ENCODE measurements at places on chromosomes 3 and 15. TPM values are rescaled to one million over a fixed set of nuclear protein-coding genes. Genes with fewer than 3 reads are reported as not detected.

PLOD2 gene
- 161 TPM for polyA plus RNA-seq

MST1R gene
- polyA plus RNA-seq, result 0.72 TPM

CRYGS gene
- 6.7 TPM for polyA plus RNA-seq

HRG gene
- 0.09 TPM for polyA plus RNA-seq

SLC22A13 gene
- 0.20 TPM for polyA plus RNA-seq

SH3GL3 gene
- not detected for polyA plus RNA-seq

PATL2 gene
- 0.53 TPM for polyA plus RNA-seq

MEGF11 gene
- polyA plus RNA-seq, result not detected

GABRG3 gene
- polyA plus RNA-seq, result not detected

CHAC1 gene
- 0.44 TPM for polyA plus RNA-seq

NR1I2 gene
- 8.8 TPM for polyA plus RNA-seq

IQCF5 gene
- not detected for polyA plus RNA-seq

C3orf22 gene
- not detected for polyA plus RNA-seq

GCSAM gene
- not detected for polyA plus RNA-seq

CAND2 gene
- 0.09 TPM for polyA plus RNA-seq

LCTL gene
- polyA plus RNA-seq, result 0.96 TPM

CCDC54 gene
- not detected for polyA plus RNA-seq
